NCI-H510A (cell line): ENCODE measurements at places on chromosomes 11 and 22.

- DNase-seq: no peak
Measured at GRCh38 chr11:15146271-15147003, 31.7 kb downstream of the INSC start.

GRCh38 chr11:109644152-109644551, 222.2 kb downstream of the C11orf87 start:
- no peak for DNase-seq

- no peak for DNase-seq
Measured at GRCh38 chr11:85710917-85711316, 24.9 kb upstream of the CCDC89 start.

- DNase-seq: no peak
Measured at GRCh38 chr11:86211619-86212018, 32.9 kb upstream of the EED start.

- DNase-seq: no peak
Measured at GRCh38 chr11:20452585-20452984, 65.1 kb downstream of the PRMT3 start.

GRCh38 chr22:42327462-42328129, 57.1 kb upstream of the TCF20 start:
- DNase-seq: no peak

DNA sequence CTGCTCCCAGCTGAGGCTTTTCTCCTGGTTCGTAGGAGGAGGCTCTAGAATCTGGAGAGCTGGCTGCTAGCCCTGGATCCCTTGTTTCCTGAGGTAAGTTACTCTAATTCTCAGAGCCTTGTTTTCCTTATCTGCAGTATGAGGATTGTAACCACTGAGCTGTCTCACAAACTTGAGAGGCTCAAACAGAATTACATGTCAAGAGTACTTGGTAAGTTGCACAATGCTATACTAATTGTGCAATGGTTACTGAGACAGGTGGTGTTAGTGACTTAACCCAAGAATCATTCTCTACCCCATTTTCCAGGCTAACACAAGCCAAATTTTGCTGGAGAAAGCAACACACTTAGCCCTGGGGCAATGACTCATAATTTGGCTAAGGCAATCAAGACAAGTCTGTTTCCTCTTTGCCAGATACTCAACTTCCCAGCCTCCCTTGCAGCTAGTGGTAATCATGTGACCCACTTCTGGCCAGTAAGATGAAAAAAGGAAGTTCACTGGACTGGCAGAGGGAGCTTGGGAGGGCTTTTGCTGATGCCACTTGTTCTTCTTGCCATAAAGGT, 348.0 kb downstream of the TENM4 start:
- DNase-seq: no peak

GRCh38 chr22:27128461-27129085, 471.2 kb downstream of the MIAT start:
- DNase-seq: no peak

DNA sequence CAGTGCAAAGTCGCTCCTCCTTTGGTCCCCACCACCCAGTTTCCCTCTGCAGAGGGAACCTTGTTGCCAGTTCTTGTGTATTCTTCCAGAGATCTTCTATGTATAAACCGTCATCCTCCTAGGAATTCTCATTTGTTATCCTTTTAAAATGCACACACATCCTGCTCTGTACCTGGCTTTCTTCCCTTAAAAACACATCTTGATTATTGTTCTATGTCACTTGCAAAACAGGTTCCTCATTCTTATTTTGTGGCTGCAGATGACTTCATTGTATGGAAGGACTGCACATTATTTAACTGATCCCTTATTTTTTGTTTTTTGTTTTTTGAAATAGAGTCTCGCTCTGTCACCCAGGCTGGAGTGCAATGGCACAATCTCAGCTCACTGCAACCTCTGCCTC, 26.6 kb upstream of the SYT7 start:
- DNase-seq: no peak

GRCh38 chr11:69541501-69542313, 60.2 kb downstream of the LINC01488 start:
- DNase-seq: no peak

GRCh38 chr11:133929401-133930052, 27.2 kb downstream of the IGSF9B start:
- no peak for DNase-seq

GRCh38 chr11:122726028-122726427, 70.5 kb downstream of the UBASH3B start:
- DNase-seq: no peak

- no peak for DNase-seq
Measured at GRCh38 chr11:121435551-121436511, 16.3 kb upstream of the SORL1 start.

- DNase-seq: no peak
Measured at GRCh38 chr11:59773083-59773440, 17.9 kb downstream of the STX3 start.

- DNase-seq: no peak
Measured at GRCh38 chr11:62574363-62575071, 826 bp upstream of the EEF1G start.

- no peak for DNase-seq
Measured at GRCh38 chr11:27611947-27612455, 88.3 kb downstream of the BDNF start.

- no peak for DNase-seq
Measured at GRCh38 chr11:640021-640706, 3.1 kb downstream of the DRD4 start.

GRCh38 chr22:48538291-48538820, 1289.3 kb downstream of the BRD1 start:
- no peak for DNase-seq

DNA sequence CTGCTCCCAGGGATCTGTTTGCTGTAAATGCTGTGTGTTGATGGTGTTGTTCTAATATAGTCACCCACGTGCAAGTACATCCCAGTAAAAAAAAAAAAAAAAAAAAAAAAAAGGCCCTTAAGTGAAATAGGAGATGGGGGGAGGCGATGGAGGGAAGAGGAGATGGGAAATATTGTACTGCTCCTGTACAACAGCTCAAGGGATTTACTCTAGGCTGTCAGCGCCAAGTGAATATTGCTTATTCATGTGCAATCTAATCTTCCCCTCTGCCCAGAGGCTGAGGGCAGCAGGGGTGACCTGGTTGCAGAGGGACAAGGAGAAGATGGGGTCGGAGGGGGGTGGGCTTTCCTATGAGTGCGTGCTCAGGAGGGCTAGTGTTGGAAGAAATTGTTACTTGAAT, 206.2 kb upstream of the CADM1 start:
- no peak for DNase-seq

- DNase-seq: no peak
Measured at GRCh38 chr11:1232883-1233321, 10.0 kb downstream of the MUC5B start.

DNA sequence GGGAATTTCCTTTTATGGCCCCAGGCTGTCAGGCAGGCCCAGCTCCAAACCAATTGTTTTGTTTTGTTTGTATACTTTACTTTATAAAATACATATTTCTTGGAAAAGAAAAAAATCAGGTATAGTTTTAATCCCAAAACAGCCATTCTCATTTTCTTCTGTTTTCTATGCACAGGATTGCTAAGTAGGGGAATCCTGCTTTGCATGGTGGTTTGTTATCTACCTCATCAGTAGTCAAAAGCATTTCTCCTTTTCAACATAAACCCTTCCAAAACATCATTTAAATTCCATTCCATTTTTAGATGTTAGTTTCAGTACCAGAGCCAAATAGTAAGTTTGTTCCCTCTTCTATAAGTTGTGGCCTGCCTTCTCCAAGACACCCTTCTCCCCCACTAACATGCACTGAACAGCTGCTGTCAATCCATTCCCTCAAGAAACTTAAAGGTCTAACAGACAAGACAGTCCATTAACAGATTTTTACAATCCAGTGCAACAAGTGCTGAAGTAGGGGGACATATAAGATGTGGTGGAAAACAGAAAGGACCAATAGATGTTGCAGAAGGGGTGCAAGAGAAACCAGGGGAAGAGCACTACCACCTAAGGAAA, 3.7 kb downstream of the ILK start:
- no peak for DNase-seq

DNA sequence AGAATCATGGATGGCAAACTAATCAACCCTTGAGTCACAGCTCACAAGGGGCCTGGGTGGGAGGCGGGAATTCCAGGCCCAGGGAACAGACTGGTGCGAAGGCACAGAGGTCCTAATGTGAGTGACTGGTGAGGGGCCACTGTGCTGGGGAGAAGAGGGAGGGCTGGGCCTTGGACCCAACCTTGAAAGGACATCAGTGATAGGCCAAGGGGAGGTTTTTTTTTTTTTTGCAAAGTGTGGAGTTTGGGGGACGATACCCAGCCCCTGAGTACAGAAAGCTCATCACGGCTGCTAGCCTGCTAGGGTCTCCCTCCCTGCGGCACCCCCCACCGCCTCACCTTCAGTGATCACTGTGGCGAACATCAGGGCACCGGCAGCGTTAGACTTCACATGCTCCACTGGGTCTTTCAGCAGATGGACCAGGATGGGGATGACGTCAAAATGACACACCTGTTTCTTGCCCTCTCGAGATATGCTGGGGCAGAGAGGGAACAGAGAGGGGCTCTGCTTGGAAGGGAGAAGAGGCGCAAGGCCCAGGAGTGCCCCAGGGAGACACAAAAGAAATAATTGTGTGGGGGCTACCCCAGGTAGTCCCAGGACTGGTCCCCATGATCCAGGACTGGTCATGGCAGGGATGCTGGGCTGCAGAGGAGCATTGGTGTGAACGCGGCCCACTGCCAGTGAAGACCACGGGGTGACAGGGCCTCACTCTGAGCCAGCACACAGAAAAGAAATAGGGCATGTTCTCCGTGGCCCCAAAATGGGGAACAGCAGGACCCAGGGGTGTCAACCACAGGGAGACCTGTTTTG, 8.6 kb upstream of the GNAZ start:
- DNase-seq: no peak

GRCh38 chr22:26702906-26703830, 45.8 kb downstream of the MIAT start:
- DNase-seq: no peak

DNA sequence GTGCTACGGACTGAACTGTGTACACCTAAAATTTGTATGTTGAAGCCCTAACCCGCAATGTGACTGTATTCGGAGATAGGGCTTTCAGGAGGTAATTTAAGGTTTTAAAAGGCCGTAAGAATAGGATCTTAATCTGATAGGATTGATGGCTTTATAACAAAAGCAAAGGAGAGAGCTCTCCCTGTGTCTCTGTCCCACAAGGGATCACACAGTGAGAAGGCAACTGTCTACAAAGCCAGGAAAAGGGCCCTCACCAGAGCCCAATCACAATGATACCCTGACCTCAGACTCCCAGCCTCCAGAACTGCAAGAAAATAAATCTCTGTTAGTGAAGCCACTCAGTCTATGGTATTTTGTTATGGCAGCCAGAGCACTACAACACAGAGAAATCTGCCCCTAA, 208.7 kb upstream of the ZC3H12C start:
- DNase-seq: no peak

DNA sequence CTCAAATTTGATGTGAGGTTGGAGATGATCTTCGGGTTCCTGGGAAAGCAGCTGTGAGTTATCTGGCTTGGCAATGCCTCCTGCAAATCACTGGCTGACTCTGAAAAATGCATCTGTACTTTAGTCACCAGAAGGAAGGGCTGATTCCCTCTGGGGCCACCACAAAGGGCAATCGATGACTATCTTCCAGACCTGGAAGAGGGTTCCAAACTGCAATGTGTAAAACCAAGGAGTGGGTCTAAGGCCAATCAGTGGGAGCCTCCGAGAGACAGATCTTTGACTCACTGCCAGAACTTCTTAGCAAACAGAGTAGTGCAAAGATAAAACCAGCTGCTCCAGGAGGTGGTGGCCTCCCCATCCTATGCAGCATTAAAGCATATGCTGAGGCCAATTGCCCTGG, 29.1 kb upstream of the PAK1 start:
- no peak for DNase-seq

DNA sequence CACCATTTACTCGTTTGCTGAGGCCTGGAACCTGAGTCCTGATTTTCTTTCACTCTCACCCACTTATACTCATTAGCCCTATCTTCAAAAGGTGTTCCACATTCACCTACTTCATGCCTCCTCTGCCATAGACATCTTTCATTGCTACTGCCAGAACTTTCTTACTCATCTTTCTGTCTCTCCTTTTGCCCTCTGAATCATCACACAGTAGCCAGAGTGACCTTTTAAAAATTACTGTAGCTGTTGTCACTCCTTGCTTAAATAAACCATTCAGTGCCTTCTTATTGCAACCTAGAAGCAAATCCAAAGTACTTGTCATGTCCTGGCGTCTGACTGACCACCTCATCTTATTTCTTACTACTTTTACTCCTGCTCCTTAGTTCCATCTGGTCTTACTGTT, 38.2 kb downstream of the ATXN10 start:
- no peak for DNase-seq

DNA sequence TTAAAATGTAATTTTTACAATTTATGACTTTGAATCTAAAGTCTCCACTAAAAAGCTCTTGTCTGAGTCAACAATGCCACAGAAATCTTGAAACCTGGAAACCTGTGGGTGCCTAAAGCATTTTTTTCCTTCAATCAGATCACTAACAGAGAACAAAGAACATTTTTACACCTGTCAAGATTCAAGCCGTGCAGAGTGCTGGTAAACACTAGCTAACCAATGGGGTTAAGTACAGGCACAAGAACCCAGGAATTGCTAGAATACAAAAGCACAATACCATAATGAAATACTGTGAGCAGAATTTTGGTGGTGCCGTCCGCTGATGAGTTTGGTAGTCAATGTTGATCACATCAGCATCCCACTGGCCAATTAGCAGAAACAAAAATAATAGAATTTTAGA, 380.3 kb upstream of the PITPNB start:
- no peak for DNase-seq

GRCh38 chr11:10581481-10582019, 13.1 kb upstream of the LYVE1 start:
- DNase-seq: no peak

- no peak for DNase-seq
Measured at GRCh38 chr11:17692931-17693330, 26.4 kb upstream of the MYOD1 start.

- no peak for DNase-seq
Measured at GRCh38 chr11:10500757-10501684, 40.0 kb downstream of the RNF141 start.

GRCh38 chr11:114625294-114625693, 29.7 kb upstream of the NXPE4 start:
- DNase-seq: no peak

- peak; percentile 71 for DNase-seq
Measured at GRCh38 chr11:113082341-113082955, 121.2 kb downstream of the NCAM1 start.

GRCh38 chr11:76004400-76004799, 189.4 kb downstream of the UVRAG start:
- no peak for DNase-seq

DNA sequence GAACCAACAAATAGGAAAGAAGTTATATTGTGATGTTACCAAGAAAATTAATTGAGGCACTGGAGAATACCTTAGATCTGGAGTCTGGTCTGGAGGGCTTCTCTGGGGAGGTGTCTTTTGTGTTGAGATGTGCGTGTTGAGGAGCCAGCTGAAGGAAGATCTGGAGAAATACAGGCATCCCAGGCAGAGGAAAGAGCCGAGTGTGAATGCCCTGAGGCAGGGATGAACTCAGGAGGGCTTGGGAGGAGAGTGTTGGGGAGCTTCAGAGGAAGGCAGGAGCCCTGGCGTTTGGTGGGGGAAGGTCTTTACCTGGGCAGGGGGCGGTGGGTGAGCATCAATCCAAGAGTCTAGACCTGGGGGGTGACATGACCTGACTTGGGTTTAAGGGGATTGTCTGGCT, 13.1 kb downstream of the SYNGR1 start:
- DNase-seq: no peak

- DNase-seq: no peak
Measured at GRCh38 chr11:47400768-47401279, 7.6 kb upstream of the SLC39A13 start.
